AG09309 (cell line): ENCODE measurements at places on chromosomes 16 and 17.

DNA sequence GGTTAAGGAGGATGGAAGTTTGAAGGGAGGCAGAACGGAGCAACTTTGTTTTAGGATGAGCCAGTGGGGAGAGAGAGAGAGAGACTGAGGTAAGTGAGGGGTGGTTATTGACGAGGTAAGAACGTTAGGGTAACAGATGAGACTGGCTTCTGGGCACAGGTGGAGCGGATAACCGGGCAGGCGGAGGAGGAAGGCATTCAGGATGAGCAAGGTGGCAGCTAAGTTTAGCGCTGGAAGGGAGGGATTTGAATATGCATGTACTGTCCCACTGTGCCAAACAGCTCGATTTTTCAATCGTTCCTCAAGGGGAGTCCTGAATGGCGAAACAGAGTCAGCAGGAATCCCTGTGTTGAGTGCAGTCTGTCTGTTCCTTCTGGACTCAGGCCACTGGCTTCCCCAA, 35.8 kb downstream of the CACNG3 start:
- no peak for DNase-seq

DNA sequence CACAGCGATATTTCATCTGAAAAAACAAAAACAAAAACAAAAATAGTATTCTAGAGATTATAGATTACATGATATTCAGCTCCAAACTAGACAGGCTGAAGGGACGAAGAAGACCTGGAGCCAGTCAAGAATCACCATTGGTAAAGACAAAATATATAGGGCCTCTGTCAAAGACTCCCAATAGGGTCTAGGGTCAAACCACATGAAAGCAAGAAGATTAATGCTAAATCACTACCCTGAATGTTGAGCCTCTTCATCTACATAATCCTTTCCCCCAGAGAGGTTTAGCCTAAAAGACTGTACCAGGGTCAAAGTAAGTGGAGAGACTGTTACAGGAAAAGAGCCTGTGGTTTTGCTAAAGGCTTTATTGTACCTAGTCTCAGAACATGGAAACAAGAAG, 10.8 kb upstream of the NME1 start:
- no peak for DNase-seq

GRCh38 chr16:68072038-68072695, 13.0 kb upstream of the NFATC3 start:
- DNase-seq = no peak

- DNase-seq = no peak
These were observed 25.4 kb downstream of the CRHR1 start for GRCh38 chr17:45809499-45809898.

DNA sequence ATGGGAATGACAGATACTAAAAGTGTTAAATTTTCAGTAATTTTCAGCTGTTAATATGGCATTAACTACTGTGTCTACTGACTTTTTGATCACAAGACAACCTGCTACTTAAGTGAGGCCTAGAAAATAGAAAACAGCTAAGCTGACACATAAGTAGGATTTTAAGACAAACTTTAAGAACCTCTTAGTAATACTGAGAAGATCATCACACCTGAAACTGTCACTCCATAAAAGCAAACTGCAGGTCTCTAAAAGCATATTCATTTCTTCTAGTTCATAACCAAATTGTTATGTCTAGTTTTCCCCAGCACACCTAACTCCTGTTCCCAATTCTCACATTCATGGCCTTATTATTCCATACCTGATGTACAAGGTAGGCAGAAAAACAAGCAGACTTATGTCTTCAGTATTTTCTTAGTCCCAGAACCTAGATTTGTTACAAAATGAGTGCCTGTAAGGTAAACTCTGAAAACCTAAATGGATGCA, 8.0 kb downstream of the SRSF1 start:
- no peak for DNase-seq

DNA sequence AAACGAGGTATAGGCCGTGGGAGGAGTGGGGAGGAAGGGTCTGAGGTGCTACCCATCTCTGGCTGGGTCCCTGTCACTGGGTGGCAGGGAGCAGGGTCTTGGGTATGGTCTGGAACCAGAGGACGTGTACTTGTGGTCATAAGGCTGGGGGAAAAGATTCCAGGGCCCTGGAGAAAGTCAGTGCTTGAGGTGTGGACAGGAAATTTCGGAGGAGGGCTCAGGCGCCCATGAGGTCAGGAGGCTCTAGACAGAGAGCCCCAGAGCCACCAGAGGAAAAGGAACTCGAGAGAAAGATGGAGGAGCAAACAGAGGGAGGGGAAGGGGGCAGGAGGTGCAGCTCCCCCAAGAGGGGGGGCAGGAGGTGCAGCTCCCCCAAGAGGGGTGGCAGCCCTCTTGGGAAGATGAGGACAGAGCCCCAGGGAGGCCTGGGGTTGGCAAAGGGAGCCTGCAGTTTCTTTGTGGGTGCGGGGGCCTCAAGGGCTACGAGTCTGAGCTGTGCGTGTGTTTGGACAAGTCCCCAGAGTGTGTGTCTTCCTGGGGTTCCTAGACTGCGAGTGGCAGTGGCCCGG, 683 bp upstream of the SLC7A6 start:
- no peak for DNase-seq

DNA sequence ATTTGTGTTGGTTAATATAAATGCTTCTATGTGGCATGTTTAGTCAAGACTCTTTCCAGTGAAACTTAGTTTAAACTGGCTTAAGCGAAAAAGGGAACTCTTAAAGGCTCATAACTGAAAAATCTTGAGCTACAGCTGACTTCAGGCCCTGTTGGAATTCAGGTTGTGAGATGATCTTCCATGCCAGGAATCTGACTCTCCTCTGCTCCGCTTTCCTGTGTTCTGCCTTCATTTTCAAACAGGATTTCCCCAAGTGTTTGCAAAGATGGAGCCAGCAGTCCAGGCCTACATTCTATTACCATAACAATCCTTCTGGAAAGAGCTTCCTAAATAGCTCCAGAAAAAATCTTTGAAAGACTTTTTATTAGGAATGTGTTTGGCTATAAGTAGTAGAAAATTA, 134.9 kb downstream of the NLK start:
- DNase-seq = no peak

- no peak for DNase-seq
These were observed 6.4 kb upstream of the SLC38A10 start for GRCh38 chr17:81301195-81302144.

DNA sequence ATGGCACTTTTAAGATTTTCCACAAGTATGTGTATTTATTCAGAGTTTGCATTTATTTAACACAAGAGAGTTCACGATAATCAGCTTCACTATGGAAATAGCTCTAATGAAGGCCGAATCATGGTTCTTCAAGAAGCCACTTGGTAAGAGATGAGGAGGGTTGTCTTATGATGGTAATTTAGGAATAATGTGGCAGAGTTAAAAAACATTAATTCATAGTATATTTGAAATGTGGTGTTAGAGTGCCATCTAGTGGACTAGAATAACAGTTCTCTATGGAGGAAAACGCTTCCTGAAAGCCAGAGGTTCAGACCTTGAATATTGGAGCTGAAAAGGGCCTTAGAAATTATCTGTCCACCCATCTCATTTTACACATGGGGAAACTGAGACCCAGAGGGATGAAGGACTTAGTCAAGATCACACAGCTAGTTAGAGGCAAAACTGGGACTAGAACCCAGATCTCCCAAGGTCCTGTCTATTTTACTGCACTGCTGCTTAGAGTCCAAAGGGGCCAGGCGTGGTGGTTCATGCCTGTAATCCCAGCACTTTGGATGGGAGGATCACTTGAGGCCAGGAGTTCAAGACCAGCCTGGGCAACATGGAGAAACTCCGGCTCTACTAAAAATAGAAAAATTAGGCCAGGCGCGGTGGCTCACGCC, 33.8 kb upstream of the KPNB1 start:
- DNase-seq = peak; percentile 7

DNA sequence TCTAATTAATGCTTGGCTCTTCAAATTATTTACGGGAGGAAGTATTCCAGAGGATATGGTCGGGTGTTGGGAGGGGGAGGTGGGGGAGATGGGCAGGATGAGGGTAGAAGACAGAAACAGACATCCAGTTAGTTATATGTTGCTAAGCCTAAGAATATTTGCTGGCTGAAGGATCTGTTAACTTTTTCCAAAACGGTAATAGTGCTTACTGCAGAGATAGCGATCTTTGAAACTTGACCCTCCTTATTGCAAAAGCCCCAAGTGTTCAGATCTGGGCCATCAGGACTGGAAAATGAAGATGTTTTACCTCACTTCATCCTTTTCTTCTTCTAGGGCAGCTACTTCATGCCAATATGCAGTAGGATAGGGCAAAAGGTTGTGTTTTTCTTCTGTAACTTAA, 27.0 kb upstream of the MMD start:
- DNase-seq = no peak

DNA sequence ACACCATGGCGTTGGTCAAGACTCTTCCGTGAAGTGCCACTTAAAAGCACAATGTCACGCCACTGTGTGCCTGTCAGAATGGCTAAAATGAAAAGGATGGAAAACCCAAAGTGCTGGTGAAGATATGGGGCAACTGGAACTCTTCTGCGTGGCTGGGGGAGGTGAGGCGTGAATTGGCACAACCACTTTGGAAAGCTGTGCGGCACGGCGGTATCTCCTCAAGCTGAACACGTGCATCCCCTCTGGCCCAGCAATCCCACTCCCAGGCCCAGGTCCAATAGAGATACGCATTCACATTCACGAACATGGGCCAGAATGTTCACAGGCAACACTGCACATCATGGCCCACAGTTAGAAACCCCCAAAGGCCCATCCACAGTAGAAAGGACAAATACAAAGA, 8.9 kb downstream of the DUSP3 start:
- DNase-seq = no peak

GRCh38 chr16:25020112-25020631, 5.0 kb upstream of the ARHGAP17 start:
- no peak for DNase-seq

DNA sequence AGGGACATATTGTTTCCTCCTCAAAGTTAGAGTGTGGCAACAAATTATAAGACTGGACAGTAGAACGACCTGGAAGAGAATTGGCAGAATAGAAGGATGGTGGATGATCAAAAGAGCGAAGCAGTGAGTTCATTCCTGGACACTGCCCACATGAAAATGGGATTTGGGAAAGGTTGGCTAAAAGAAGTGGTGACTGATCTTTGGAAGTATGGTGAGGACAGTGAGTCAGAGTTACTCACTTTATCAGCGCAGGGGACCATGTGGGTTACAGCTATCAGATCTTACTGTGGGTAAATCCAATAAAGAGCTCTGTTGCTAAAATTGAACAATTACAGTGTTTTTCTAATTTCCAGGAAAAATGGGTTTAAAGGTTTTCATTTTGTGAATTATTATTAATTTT, 2.7 kb upstream of the TANC2 start:
- no peak for DNase-seq

- no peak for DNase-seq
These were observed 37.7 kb upstream of the IRF8 start for GRCh38 chr16:85861095-85861825.

- peak; percentile 17 for DNase-seq
These were observed 22.5 kb downstream of the HEATR9 start for GRCh38 chr17:35846055-35846809.

GRCh38 chr17:4003131-4003500, 38.9 kb upstream of the ATP2A3 start:
- DNase-seq = no peak

DNA sequence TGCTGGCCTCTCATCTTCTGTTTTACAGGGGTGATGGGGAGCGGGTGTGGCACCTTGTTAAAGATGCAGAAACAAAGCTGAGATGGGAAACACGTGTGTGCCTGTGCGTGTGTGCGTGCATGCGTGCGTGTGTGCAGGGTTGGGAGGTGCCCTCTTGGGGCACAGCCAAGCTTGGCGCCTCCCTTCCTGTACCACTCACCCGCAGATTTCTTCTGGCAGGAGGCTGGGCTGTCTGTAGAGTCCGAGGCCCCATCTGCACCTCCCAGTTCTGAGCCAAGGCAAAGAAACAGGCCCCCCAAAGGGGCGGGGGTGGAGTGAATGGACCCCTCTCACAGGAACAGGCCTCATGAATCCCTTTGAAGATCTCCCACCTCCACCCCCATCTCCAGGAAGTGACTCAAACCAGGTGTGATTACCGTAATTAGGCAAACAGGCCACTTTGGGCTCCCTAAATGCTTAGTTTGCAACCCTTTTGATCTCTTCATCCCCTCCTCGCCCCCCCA, 20.9 kb downstream of the TNS4 start:
- no peak for DNase-seq

DNA sequence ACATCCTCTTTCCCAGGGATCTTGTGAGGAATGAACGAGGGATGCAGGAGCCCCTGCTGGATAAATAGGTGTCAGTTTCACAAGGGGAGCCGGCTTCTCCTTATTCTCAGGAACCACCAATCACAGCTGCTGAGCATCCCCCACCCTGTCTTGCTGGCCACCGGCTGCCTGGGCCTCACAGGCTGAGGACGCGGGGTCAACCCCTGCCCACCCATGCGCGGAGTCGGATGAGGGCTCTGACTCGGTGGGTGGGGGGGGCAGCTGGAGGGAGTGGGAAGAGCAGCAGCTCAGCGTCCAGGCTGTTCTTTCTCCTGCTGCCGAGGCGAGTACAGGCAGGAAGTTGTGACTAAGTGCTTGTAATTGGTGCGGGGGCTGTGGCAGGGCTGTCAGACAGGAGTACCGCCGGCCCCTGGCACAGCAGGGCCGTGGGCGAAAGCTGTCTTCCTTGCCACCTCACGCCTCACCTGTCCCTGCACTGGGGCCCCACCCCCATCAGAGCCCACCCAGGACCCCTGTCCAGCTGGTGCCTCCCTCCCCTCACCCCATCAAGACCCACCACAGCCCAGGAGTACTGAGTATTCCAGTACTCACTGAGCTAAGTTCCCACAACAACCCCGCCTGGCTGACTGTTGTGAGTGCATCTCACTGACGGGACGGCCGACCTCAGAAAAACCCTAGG, 11.0 kb upstream of the DPEP1 start:
- DNase-seq = peak; percentile 43

DNA sequence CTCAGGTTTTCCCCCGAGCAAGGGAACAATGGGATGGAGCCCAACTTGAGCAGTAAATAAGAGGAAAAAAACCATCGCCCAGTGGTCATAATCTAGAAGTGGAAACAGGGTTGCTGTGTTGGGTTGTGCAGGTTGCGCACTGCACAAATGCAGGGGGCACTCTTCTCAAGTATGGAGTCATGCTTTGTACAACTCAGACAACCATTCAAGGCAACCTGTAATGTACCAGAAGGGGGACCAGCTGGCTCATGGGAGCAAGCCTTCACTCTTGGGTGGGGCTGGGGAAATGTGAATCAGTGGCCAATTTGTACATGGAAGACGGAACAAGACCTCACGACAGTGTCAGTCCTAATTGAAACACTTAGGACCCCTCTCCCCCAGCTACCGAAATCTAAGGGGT, 23.9 kb upstream of the LITAF start:
- no peak for DNase-seq

DNA sequence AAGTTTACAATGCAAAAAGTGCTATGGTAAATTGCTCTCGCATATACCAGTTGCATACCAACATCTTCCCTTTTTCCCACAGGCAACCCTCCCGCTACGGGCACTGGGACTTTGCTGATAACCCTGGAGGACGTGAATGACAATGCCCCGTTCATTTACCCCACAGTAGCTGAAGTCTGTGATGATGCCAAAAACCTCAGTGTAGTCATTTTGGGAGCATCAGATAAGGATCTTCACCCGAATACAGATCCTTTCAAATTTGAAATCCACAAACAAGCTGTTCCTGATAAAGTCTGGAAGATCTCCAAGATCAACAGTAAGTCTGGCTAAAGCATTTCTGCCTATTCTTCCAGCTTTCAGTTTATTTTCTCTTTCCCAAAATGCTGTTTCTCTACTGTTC, 27.9 kb upstream of the HSBP1 start:
- peak; percentile 52 for DNase-seq

- DNase-seq = no peak
These were observed 21.9 kb upstream of the CDH5 start for GRCh38 chr16:66344533-66345145.
